ENCODE measurements at places on chromosomes 4 and X. TPM values are rescaled to one million over a fixed set of nuclear protein-coding genes. Genes with fewer than 3 reads are reported as not detected.

- DNase-seq = peak; percentile 62
These were observed 80.8 kb downstream of the HMGN5 start for GRCh38 chrX:81120936-81121371.

- DNase-seq = peak; percentile 53
These were observed 49.7 kb upstream of the ANKRD17 start for GRCh38 chr4:73308286-73308685.

- no peak for DNase-seq
These were observed 33.7 kb downstream of the GALNTL6 start for GRCh38 chr4:171846893-171847292.

DNA sequence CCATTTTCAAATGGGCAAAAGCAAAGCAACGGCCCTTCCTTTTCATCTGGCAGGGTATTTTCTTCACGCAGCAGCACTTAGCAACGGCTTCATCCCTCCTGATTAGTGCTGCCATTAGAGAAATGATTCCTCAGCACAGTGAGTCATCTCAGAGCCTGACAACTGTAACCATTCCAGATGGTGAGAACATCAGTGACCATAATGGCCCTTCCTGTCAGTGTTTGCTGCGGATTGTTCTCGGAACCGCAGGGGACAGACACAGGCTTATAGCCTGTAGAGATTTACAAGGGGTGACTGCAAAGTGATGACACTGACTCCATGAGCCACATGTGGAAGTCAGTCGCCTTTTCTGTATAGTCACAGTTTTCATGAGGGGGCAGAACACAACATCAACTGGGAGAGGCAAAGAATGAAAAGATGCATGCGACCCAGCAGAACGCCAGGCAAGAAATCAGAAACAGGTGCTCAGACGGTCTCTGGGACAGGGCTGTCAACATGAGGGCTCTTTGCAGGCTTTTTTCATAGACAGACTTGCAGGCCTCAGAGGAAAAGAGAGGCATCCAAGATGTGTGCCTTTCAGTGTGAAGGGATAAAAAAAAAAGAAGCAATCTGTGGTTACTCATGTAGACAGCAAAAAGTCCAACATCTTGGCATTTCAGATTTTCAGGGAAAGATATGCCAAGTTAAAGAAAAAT is 69.9 kb upstream of the FBXW7 start:
- DNase-seq = no peak

DNA sequence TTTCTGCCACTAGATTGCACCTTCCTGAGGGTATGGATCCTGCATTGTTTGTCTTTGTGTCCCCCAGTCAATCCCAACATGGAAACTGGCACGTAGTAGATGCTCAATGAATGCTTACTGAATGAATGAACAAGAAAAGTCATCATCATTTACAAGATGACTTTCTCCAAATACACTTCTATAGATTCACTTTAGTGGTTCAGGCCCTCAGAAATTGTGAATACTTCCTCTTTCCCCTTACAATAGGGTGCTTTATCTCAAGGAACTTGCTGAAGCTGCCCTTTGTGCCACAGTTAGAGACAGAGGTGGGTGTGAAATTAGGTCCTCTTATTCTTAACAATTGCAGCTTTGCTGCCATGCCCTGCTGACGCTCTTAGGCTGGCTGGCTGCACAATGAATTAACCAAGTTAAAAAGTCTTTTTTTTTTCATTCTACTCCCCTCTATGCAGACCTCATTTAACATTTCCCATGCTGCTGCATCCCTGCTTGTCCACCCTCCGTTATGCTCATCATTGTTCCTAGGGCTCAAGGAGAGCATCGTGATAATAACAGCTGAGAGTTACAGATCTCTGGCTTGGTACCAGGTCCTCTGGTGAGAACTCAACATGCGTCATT is 108.0 kb upstream of the ZNF518B start:
- DNase-seq = no peak

- peak; percentile 61 for DNase-seq
These were observed 87.7 kb downstream of the SHROOM2 start for GRCh38 chrX:9873952-9874351.

- no peak for DNase-seq
These were observed 37.7 kb upstream of the ADGRA3 start for GRCh38 chr4:22553560-22553959.

GRCh38 chr4:134345244-134345643 is 143.7 kb upstream of the PABPC4L start:
- no peak for DNase-seq

GRCh38 chr4:138982754-138983153 is 32.8 kb upstream of the NOCT start:
- no peak for DNase-seq

DNA sequence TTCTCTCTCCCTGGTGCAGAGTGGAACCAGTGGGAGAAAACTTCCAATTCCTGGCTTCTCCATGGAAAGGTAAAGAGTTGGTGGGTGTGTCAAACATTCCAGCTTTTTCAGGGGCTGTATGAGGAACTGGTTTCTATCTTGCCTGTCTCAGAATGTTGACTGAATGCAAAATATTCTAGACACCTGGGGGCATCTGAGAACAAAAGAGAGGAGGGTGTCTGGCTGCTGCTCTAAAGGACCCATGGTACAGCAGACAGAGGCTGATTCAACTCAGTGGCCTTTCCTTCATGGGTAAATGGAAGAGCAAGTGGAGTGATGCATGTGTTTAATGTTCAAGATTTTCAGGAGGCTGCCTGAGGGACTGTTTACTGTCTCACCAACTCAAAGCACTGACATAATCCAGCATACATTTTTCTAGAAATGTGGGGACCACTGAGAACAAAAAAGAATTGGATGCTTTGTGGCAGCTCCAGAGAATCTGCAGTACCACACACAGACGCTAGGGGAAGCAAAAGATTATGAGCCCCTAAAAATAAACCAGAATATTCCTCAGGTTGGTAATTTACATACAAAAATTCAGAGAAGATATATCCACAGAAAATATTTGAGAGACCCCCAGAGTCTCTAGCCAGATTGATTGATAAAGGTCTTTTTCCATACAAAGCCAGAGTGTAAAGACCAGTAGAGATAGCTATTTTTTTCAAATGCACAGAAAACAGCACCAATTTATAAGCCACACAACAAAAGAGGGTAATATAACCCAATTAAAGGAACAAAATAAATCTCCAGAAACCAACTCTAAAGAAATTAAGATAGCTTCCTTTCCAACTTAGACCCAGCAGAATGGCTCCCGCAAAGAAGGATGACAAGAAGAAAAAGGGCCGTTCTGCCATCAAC is 48.0 kb upstream of the STARD8 start:
- DNase-seq = peak; percentile 20

GRCh38 chrX:132188175-132188574 is 31.1 kb downstream of the RAP2C start:
- DNase-seq = no peak

DNA sequence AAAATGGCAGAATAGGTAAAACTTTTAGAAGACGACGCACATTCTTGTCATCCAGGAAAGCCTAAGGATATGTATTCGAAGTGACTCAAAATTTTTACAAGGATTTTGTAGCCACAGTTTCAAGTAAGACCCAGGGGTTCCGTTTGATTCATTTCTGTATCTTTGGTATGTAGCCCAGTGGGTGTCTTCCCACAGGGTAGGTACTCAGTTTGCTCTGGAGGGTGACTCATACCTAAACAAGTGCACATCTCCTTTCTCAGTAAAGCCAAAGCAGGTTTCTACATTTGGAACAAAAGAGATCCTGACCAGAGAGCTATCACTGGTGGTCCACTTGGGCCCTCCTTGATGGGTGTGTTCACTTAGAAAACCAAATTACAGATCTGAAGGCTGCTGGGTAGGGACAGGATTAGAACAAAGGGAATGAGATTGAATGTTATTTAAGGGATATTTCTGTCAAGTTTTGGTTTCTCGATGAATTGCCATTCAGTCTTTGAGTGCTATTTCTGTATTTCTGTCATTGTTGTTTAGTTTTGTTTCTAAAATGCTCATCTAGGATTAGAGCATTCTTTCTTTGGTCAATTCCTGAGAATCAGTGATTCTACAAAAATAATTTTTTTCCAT is 56.1 kb downstream of the PLS3 start:
- DNase-seq = peak; percentile 95

GRCh38 chr4:176066757-176067156 is 1.1 kb downstream of the WDR17 start:
- DNase-seq = no peak

- DNase-seq = peak; percentile 2
These were observed 78.1 kb upstream of the GPM6B start for GRCh38 chrX:13894888-13895565.

GRCh38 chrX:147890756-147891155 is 21.0 kb upstream of the FMR1 start:
- no peak for DNase-seq

DNA sequence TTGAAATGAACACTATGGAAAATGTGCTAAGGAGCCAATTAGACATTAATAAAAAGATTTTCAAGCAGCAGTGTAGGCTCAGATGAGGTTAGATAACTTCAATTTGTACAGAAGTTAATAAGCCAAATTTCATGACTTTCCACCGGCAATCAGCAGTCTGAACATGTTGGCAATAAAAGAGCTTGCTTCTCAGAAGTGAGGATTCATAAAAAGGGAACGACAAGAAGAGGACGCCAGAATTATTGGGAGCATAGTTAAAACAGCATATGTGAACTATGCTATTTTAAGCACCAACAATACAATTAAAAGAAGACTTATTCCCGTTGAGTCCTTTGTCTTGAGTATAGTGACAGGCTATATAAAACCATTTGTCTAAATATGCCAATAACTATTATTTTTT is 785.3 kb downstream of the ADGRL3 start:
- no peak for DNase-seq

GRCh38 chrX:73765776-73766430 is 202.9 kb downstream of the CHIC1 start:
- no peak for DNase-seq

GRCh38 chr4:146224326-146224966 is 10.1 kb downstream of the REELD1 start:
- peak; percentile 7 for DNase-seq

GRCh38 chr4:169070071-169070894 is 60.2 kb upstream of the CBR4 start:
- peak; percentile 97 for DNase-seq

DNA sequence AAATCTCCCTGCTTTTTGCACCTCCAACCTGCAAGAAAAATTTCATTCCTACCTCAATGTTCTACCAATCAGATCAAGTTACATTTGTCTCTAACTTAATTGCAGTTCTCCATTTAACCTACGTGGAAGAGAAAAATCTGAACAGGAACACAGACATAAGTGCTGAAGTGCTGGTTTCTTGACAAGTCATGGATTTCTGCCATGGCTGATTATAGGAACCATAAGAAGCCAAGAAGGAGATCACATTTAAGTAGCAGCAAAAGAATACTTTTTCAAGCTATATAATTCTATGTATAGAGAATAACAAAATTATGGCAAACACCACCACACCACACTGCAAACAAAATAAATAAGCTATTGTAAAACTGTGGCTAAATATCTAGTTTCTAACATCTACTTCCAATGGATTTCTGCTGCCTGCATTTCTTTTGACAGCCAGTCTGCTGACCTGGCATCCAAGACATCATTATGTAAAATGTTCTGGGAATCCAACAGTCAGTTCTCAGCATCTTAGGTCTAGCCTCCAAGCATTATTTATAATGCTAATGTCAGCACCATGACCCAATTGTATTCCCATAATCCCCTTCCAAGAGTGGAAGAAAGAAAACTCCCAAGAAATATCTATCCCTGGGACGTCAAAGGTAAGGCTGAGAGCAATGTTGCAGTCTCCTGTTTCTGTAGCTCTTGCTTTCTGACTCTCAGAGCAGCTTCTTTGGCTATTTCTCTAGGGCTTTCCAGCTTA is 50.8 kb upstream of the GAB1 start:
- DNase-seq = no peak

DNA sequence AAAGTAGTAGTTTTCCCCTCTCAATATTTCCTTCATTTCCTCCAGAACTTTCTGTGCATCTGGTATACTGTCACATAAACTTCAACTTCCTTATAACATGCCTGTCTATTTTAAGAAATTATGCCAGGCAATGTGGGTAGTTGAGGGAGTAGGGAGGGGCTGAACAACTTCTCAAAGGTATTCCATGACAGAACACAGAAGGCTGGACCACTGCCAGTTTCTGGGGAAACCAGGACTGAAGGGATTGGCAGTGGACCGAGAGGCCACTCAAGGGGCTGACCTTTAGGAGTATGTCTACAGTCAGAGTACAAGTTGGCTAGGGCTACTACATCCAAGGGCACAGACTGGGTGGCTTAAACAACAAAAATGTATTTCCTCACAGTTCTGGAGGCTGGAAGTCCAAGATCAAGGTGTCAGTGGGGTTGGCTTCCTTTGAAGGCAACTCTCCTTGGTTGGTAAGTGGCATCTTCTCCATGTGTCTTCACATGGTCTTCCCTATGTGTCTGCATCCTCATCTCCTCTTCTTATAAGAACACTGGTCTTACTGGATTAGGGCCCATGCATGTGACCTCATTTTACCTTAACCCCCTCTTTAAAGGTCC is 6.9 kb downstream of the SH3RF1 start:
- DNase-seq = no peak

DNA sequence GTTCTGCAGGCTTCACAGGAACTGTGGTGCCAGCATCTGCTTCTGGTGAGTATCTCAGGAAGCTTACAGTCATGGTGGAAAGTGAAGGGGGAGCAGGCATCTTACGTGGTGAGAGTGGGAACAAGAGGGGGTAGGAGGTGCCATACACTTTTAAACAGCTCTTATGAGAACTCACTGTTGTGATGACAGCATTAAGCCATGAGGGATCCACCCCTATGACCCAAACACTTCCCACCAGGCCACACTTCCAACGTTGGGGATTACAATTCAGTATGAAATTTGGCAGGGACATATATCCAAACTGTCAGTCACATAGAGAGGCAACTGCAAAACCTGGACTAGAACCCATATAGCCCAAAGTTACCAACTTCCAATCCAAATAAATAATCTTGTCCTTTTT is 43.1 kb upstream of the ZCCHC12 start:
- no peak for DNase-seq

DNA sequence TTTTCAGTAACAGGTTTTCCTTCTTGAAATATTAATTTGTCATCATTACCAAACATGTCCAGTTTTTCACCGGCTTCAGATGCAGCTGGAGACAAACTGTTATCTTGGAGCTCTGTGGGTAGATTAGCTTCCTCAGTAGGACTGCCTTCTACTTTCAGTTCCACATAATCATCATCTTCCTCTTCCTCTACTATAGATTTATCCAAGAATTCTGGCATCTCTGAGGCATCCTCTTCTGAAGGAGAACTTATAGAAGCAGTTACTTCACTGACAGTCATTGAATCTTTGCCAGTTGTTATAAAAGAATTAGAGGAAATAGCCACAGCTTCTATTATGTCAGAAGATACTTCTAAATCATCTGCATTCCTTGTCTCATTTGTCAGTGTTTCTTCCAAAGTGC is 162.9 kb downstream of the LRBA start:
- DNase-seq = no peak

GRCh38 chrX:19879181-19879580 is 8.2 kb downstream of the SH3KBP1 start:
- DNase-seq = no peak

PRRG1 gene
- 10.8 TPM for total RNA-seq

BEX2 gene
- total RNA-seq = 2.8 TPM

RNF128 gene
- total RNA-seq = not detected

TCEAL2 gene
- total RNA-seq = not detected

ACOX3 gene
- 13.0 TPM for total RNA-seq

USP27X gene
- 2.7 TPM for total RNA-seq

FAM184B gene
- 0.47 TPM for total RNA-seq

GAGE1 gene
- not detected for total RNA-seq

Data from PC-3 (cell line).